ENCODE measurements at places on chromosomes 1 and 21.

GRCh38 chr1:74193908-74194307, 4.1 kb downstream of the LRRIQ3 start:
- DNase-seq: no peak

DNA sequence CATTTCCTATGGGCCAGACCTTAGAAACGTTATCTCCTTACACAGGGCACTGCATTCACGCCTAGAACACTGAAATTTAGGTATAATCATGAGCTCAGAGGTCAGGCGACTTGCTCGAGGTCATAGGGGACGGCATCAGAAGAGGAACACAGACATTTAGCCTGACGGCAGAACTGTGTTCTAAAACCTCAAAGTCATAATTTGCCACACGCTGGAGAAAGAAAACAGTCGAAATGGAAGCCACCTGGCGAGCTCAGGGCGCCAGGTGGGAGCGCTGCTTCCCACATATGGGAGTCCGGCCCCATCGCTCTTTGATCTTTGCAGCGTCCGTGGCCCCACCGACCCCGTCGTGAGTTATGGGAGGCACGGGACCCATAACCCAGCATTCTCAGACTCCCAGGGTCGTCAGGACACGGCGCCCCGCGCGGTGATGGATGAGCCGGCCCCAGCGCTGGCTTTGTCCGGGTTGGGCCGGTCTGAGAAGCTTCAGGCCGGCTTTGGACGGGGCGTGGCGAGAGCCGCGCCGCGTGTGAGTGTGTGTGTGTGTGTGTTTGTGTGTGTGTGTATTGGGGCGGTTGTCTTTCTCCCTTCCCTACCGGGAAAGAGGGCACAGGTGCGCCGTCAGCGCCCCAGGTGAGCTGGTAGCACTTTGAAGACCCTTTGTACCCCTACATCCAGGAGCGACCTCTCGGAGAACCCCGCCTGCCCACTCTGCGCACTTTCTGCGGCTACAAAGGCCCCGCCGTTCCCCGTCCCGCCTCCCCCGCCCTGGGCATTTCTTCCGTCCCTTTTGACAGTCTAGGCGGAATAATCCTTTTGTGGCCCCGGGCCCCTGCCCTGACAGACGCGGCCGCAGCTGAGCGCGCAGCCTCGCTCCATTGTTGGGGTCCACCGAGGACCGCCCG, 861 bp upstream of the DRAXIN start:
- DNase-seq: peak; percentile 57

GRCh38 chr1:178345807-178346206, 151.0 kb downstream of the CLEC20A start:
- DNase-seq: no peak

DNA sequence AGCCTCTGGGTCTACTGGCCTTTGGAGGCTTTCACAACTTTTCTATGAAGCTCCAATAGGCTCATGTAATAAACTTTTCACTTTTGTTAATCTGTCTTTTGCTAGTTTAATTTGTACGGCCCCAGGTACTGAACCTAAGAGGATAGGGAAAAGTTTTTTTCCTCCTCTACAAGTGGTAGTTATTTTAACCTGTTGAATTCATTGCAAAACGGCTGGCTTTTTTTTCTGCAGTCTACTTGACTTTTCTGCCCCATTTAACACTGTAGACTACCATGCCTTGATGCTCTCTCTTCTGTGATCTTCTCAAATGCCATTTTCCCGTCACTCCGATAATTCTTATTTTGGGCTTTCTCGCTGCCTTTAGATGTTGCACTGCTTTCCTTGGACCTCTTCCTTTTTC, 43.6 kb upstream of the DR1 start:
- no peak for DNase-seq

GRCh38 chr1:54227091-54227602, 27.2 kb downstream of the MRPL37 start:
- no peak for DNase-seq

DNA sequence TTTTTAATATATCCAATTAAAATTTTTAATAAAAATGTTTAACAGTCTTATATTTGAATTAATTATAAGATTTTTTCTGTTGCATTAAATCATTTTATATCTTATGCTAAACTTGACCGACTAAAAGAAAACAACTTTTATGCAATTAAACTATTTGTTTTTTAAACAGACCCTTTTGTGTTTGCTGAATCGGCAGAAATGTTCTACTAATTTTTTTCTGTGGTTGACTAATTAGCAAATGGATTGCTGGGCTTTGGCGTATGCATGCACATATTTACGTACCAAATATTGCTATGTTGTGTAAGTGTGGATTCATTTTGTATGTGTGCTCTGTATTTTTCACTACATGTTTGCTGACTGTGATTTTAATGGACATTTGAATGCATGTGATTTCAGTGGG, 174.8 kb downstream of the PBX1 start:
- no peak for DNase-seq

Data from right lung (tissue), 10 donors.